ENCODE measurements at places on chromosomes 2 and 18. TPM values are rescaled to one million over a fixed set of nuclear protein-coding genes. Genes with fewer than 3 reads are reported as not detected.

HAAO gene
- polyA plus RNA-seq, result 25.7 TPM

LINC00305 gene
- not detected for polyA plus RNA-seq

SERPINB7 gene
- polyA plus RNA-seq, result not detected

TUBB8B gene
- polyA plus RNA-seq, result 0.56 TPM

IL1RN gene
- 1.5 TPM for polyA plus RNA-seq

NIF3L1 gene
- polyA plus RNA-seq, result 27.3 TPM

UPP2 gene
- polyA plus RNA-seq, result 0.29 TPM

RNMT gene
- 38.0 TPM for polyA plus RNA-seq

DNA sequence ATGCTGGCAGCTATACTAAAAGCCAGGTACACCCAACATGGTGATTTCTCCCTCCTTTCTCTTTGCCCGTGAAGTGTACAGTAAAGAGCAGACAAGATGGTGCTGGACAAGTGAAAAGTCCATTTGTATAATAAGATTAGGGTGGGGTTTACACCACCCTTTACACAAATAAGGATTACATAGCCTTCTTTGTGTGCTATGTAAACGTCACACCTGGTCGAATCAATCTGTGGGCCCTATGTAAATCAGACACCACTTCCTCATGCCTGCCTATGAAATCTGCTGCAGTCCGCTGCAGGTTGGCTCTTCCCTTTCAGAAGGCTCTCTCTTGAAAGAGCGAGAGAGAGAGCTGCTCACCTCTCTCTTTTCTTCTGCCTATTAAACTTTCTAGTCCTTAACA is 1054.3 kb upstream of the SLC39A10 start:
- DNase-seq, result no peak

GRCh38 chr2:20065885-20066602 is 14.6 kb upstream of the LAPTM4A start:
- DNase-seq, result no peak

- DNase-seq, result no peak
Observed at GRCh38 chr2:70709275-70710037, 58.5 kb downstream of the ADD2 start.

DNA sequence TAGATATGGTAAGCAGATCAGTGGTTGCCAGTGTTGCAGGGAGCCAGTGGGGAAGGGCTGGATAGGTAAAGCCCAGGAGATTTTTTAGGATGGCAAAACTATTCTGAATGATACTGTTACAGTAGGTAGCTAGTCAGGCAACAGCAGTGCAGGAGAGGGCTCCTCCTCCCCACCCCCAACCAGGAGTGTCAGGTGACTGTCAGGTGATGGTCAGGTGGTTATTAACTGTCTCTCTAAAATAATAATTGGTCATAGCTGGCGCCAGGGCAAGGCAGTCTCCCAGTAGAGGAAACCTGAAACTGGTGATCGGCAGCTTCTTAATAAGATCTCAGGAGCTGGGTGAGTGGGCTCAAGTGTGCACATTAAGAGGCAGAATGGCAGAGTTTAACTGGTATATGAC is 201.6 kb upstream of the PARD3B start:
- DNase-seq, result no peak

- no peak for DNase-seq
Observed at GRCh38 chr2:204638471-204639194, 93.4 kb downstream of the PARD3B start.

DNA sequence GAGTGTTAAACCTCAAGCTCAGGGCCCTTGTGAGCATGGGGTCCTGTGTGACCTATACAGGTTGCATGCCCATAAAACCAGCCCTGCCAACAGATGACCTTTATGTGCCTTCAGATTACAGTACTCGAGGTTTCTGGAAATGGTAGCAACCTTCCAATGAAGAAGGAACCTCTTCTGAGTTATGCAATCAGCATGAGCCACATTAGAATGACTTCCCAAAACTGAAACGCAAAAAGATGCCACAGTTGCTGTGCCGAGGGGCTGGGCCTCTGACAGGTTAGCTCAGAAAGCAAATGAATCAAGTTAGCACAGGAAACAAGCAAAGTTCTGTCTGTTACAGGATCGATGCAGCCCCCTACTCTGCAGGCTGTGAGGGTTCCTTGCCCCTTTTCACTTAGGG is 37.7 kb downstream of the TGFA start:
- no peak for DNase-seq

GRCh38 chr2:233044974-233045605 is 12.6 kb downstream of the NEU2 start:
- DNase-seq, result no peak

DNA sequence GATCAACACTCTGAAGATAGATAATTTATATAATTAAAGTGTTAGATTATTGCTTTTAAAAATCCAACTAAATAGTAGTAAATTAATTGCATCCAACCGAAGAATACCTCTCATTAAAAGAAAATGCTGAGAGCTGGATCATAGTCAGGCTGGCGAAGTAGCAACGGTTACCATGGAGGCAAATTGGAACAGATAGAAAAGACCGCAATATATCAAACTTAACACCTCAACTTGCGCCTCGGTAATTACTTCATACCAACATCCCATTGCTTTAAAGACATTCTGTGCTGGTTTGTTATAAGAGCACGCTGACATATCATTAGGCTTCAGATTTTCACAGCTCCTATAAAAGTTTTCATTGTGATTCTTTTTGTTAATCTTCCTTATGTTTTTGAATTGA is 183.8 kb upstream of the ZC3H15 start:
- no peak for DNase-seq

DNA sequence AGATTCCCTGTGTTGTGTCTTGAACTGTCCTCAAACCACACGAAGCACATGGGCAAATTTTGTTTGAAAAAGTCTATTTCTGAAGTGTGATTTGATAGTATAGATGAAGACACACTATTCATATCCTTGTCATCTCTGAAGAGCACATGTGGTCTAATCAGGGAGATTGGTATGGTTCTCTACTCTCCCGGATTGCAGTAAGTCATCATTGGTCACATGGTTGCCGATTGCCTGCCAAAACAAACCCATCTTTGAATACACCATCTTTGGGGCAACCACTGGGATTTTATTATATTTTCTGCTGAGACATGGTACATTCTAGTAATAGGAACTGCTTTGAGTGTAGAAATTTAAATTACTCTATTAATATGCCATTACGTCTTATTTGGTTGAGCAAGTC is 186.9 kb downstream of the MYO1B start:
- DNase-seq, result no peak

DNA sequence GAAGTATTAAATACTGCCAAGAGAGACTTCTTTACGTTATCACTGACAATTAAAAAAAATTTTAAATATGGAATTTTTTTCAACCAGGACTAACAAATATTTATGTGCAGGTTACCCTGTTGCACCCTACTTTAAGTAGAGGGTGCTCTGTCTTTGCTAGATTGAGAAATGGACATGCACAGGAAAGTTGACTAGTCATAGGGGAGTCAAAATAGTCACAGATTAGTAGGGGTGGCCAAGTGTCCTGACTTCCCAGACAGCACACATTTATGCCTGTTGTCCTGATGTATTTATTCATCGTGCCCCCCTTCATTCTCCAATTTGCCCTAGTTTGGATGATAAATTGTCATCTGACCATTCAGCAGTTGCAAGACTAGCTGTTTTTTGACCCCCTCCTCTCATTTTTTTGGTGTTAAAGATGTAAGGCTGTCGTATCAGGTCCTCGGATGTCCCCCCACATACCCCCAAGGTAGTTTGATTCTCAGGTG is 20.3 kb downstream of the CAB39 start:
- DNase-seq, result no peak

DNA sequence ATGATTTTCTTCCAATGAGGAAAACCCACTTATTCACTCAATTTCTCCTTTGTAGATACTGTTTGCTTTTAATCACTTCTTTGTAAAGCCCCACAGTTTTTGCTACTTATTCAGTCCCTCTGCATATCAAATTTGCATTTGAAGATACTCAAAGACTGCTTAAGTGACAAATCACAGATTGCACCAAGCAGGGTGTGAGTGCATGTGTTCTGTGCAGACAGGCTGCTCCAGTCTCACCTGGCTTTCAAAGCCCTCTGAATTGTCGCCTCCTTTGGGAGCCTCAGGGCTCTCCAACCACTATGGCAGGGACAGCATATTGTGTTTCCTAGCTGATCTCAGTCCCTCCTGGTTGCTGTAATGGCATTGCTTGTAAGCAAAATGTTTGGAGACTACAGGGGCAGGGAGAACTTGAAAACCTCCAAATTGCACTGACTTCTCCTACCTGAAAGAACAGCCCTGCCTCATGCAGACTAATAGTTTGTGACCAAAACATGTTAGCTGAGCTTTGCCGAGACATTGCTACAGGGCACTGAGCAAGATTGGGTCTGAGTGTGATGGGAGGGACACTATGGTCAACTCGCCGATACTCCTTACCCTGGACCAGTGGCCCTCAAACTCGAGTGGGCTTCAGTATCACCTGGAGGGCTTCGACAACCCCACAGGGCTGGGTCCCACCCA is 96.8 kb downstream of the POLE4 start:
- no peak for DNase-seq

DNA sequence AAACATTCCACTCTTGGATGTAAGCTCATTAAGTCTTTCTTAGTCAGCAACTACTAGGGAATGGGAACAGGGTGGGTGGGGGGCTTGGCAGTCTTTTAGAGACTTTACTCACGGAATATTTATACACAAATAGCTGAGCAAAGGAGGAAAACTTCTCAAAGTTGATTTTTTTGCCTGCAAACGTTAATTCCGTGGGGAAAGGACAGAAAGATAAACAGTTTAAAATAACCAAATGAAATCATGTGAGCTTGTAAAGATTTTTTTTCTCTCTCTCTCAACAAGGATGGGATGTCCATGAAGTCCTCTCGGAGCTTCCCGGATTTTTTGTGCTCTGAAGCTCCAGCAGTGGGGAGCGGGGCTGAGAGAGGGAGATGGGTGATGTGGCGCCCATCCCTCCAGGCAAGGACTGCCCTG is 32.2 kb upstream of the MAT2A start:
- no peak for DNase-seq

DNA sequence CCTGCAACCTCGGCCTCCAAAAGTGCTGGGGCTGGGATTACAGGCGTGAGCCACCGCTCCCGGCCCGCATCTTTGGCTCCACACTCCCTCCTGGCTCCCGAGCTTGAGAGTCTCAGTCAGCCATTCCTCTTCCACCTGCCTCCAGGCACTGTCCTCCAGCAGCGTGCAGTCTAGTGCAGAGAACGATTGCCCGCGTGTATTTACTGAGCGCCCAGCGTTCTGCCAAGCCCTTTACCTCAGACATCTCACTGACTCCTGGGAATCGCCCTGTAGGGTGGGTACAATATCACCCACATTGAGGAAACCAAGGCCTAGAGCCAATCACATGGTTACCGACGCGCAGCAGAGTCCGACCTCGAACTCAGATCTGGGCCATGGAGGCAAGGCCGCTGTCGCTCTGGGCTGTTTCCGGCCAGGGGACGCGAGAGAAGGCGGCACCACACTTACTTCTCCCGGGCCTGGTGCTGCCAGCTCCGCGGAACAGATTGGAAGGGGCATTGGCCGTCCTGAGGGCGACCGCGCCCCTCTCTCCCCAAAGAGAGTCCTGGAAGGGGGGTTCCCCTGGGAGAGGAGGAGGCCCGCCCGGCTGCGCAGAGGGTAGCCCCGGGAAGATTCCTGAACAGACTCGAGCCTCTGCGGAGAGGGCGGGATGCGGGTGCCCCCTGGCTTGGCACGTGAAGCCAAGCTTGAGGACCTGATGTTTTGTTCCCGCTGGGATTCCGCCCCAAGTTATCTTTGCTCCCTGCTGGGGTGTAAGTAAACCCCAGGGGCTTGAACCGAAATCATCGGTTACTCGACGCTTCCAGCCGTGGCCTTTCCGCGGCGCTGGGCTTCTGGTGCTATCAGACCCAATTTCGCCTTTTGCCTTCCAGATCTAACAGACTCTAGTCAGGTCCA is 5.2 kb upstream of the DLX2 start:
- DNase-seq, result no peak

DNA sequence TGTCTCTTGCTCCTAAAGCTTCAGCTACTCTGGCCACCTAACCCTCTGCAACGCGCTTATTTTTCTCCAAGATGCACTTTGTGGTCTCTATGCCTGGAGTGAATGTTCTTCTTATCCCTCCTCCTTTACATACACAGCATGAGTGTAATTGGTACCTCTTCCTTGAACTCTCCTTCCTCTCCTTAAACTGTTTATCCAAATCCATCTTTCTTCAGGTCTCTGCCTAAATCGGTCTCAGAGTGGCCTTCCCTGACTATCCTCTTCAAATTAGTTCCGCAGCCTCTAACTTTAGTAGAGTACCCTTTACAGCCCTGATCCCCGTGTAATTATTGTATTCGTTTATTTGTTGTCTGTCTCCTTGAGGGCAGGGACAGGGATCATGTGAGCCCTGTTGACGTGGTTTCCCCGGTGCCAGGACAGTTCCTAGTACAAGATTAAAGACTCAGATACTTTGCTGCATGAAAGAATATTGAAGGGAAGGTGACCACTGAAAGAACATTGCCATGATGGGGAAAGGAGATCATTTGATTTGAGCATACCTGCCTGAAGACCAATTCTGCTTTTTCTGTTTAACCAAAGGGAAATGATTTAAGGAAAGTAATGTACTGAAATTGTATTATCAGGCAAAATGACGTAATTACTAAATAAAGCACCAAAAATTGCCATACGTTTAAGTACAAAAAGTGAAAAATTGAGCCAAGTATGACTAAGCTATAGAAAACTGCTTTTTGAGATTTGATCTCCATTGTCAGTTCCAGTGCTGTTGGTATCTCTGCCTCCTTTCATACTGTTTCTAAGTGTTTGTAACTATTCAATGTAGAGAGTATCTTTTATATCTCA is 1.2 kb downstream of the CNOT9 start:
- DNase-seq, result peak; percentile 31

- no peak for DNase-seq
Observed at GRCh38 chr18:32152705-32153448, 37.0 kb upstream of the MEP1B start.

DNA sequence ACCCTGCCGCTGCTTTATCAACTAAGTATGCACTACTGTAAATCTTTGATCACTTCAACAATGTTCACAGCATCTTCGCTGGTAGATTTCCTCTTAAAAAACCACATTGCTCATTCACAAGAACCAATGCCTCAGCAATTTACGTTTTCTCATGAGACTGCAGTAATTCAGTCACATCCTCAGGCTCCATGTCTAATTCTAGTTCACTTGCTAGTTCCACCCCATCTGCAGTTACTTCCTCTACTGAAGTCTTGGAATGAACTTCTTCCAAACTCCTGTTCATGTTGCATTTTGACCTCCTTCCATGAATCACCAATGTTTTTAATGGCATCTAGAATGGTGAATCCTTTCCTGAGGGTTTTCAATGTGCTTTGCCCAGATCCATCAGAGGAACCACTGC is 35.8 kb downstream of the PRELID3A start:
- no peak for DNase-seq

- DNase-seq, result no peak
Observed at GRCh38 chr2:134348760-134349159, 94.9 kb downstream of the MGAT5 start.

- DNase-seq, result peak; percentile 78
Observed at GRCh38 chr18:24271381-24272228, 126.0 kb downstream of the OSBPL1A start.

- DNase-seq, result no peak
Observed at GRCh38 chr18:3260995-3261372, 949 bp upstream of the MYL12B start.

GRCh38 chr2:43254331-43254730 is 27.9 kb upstream of the ZFP36L2 start:
- no peak for DNase-seq

GRCh38 chr2:130759906-130760753 is 4.8 kb downstream of the AMER3 start:
- DNase-seq, result no peak
